ENCODE measurements at places on chromosomes 4 and X.

- DNase-seq, result no peak
These were observed 14.4 kb downstream of the CHIC1 start for GRCh38 chrX:73577361-73577760.

GRCh38 chr4:181478656-181479055 is 764.5 kb upstream of the TENM3 start:
- no peak for DNase-seq

- DNase-seq, result peak; percentile 12
These were observed 569 bp downstream of the DCK start for GRCh38 chr4:70994069-70994366.

- no peak for DNase-seq
These were observed 1.5 kb downstream of the COX18 start for GRCh38 chr4:73067971-73068394.

- DNase-seq, result no peak
These were observed 24.9 kb upstream of the AMOT start for GRCh38 chrX:112865464-112866025.

- DNase-seq, result no peak
These were observed 122.3 kb upstream of the OTUD4 start for GRCh38 chr4:145302725-145303124.

GRCh38 chrX:71911731-71912050 is 1.0 kb downstream of the NHSL2 start:
- no peak for DNase-seq

- no peak for DNase-seq
These were observed 56.4 kb downstream of the FBXW7 start for GRCh38 chr4:152479428-152480026.

DNA sequence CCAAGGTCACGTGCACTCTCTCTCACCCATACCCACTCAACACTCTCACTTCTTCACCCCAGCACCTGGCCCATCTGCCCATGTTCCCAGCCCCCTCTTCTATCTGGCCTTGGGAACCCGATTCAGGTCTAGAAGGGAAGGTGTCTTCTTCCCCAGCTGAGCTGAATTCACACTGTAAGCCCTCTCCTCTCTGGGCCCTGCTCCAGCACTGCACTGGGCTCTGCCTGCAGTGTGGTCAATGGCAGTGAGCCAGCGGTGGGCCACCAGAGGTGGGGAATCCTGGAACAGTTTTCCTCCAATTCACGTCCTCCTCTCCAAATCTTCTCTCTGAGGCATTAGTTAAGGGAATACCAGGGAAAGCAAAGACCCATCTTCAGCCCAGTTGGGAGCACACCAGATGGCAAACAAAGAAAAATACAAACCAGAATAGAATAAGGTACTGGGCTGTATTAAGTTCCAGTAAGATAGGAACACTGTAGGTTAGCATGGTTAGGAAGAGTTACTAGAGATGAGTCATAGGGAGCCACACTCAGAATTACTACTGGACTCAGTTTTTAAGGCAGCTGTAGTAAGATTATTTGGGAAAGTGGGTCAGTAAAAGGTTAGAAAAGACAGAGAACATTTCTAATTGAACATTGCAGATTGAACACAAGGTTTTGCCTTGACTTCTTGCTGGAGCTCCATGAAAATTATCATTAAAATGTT is 5.0 kb downstream of the AWAT2 start:
- no peak for DNase-seq

DNA sequence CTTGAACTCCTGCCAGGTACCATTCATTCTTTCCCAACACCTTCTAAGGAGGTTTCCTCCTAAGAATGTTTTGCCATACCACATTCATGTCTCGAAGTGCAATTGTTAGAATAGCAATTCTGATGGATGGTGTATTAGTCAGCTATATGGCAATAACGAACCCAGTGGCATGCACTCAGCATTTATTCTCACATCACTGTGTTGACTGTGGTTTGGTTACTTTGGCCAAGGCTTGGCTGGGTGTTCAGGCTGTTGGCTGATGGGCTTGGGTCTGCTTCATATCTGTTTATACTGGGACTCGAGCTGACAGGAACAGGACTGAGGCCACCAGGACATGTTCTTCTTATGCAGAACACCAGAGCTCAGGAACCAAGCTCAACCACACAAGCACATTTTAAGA is 31.7 kb downstream of the PSAPL1 start:
- DNase-seq, result no peak

DNA sequence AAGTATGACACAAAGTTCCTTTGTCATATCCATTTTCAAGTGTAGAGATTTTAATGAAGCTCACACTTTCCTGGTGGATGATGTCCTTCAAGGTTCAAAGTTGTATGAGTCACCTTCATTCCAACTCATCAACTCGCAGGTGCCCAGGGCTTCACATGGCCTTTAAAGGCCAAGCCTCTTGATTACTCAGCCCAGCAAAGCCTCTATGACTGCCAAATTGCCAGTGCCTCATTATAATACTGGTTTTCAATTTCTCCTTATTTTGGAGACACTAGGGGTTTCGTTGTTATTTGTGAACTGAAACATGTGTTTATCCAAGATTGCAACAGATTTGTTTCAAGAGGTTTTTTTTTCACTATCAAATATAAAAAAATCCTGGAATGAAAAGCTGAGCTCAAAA is 45.9 kb upstream of the PPP3CA start:
- no peak for DNase-seq

GRCh38 chr4:68693325-68694075 is 23.0 kb upstream of the UGT2B15 start:
- no peak for DNase-seq

DNA sequence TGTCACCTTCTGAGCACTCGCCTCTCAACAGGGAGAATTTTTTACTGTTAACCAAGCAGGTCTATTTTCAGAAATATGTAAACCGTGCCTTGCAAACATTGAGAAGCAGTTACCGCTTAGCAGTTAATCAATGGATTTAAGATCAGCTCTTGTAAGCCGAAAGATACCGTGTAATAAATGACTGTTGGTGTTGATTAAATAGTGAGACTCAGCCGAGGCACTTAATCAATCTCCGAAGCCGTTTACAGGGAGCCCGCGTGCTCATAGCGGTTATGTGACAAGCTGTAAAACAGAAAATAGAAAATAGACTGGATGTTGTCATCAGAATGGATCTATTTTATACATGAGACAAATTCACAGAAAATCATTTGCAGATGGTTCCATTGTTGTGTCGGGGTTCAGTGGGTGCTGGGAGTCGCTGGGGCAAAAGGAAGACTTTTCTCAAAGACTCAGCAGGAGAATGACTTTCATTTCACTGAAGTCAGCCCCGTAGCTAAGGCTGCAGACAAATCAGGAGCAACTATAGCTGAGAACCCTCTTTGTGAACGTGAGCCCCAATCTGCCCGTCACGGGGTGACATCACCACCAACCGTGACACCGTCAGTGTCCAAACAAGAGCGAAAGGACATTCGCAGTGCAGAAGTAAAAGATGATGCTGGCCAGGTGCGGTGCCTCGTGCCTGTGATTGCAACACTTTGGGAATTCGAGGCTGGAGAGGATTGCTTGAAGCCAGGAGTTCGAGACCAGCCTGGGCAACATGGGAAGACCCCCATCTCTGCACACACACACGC is 275.3 kb downstream of the CRLF2 start:
- DNase-seq, result no peak

- peak; percentile 41 for DNase-seq
These were observed 1.3 kb upstream of the EOLA1 start for GRCh38 chrX:149539283-149540130.

- no peak for DNase-seq
These were observed 192.2 kb downstream of the LDB2 start for GRCh38 chr4:16706251-16706650.

DNA sequence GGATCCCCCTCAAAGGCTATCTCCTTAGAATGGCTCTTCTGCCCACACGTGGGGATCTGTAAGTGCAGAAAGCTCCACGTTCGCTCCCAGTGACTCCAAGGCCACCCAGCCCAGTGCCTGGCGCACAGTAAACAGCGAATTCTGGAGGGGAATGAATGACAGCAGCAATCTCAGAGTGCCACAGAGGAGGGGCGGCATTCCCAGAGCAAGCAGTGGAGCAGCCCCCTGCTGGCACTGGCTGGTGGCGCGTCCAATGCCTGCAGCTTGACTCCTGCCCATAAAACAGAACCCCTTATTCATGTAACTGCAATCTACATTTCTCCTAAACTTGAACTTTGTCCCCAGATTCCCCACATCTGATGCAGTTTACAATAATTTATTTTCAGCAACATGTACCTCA is 6.9 kb upstream of the HELT start:
- DNase-seq, result no peak

DNA sequence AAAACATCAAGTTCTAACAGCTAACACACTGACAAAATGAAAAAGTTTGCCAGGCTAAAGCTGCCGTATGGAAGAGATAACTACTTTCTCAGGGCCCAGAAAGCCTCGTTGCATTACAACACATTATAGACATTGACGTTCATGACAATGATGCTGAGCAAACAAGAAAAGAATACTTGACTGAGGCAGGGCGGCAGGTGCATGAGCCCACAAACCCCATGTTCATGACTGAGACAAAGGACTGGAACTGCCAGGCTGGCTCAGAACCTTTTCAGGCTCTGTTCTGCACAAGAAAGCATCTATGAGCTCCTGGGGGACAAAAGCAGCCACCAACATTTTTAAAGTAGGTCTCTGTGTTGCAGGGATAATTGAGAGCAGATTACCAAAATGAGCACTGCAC is 13.6 kb downstream of the TLR6 start:
- no peak for DNase-seq

DNA sequence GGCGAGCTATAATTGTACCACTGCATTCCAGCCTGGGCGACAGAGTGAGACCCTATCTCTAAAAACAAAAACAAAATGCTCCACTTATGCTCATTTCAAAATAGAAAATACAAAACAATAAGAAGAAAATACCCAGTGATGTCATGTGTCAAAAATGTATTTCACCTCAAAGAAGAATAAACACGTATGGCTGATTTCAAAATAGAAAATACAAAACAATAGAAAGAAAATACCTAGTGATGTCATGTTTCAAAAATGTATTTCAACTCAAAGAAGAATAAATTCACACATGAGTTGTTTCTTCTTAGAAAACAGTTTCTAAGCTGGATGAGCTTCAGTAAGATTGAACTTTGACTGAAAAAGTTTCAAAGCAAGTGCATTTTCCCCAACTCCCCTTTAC is 20.3 kb upstream of the PDCL2 start:
- DNase-seq, result no peak

DNA sequence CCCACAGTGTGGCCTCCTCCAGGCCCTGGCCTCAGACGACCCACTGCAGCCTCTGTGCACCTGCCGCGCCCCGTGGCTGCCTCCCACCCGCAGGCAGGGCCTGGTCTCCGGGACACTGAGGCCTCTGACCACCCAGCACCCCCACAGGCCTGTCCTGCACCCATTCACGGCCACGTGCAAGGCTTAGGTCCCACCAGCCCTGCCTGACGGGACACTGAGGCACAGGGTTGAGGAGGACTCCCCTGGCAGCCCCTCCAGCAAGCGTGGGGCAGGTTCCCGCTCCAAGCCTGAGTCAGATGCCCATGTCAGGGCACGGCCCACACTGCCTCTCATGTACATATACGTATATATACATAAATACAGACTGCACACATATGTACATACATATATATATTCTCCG is 23.5 kb downstream of the NELFA start:
- DNase-seq, result no peak

- DNase-seq, result no peak
These were observed 44.6 kb upstream of the ADRA2C start for GRCh38 chr4:3721627-3722026.
